Hypothalamus (tissue), 51 donors: ENCODE measurements at places on chromosomes 2 and 18.

DNA sequence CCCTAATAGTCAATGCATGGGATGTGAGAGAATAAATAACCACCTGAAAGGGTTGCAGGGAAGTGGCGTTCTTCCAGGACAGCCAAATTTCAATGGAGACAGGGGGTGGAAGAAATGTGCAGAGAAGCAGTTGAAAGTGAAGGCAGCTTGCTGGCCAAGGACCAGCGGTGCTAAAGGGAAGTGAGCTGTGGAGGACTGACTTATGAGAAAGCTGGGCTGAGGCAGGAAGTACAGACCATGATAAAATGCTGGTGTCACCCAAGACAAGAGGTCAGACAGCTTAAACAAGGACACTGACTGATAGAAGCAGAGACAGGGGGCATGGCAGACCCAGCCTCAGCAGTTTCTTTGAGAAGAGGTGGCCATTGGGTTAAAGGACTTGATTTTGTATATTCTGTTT is 106.7 kb downstream of the DTNB start:
- DNase-seq = no peak

- no peak for DNase-seq
These were observed 365.5 kb upstream of the ID2 start for GRCh38 chr2:8316356-8316755.

DNA sequence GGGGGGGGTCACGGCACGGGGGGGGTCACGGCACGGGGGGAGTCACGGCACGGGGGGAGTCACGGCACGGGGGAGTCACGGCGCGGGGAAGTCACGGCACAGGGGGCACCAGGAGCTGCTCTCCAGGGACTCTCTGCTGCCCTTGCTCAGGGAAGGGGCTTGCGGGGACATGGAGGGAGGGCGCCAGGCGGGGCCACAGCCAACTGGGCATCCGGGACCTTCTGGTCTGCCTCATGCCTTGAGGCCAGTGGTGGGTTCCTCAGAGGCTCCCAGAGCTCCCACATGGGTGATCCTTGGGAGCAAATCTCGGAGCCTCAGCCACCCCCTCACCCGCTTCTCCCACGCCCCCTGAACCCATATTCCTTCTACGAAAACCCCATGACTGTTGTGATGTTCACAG is 55.8 kb upstream of the TMEM18 start:
- no peak for DNase-seq

GRCh38 chr2:54455563-54456361 is at the start of gene SPTBN1:
Gene SPTBN1 (plus strand): TSS chr2:54456327. CDS start chr2:54526419, 70,092 bp downstream.
- DNase-seq = peak; percentile 82

- no peak for DNase-seq
These were observed 237.5 kb downstream of the EPHA4 start for GRCh38 chr2:221334481-221335218.

DNA sequence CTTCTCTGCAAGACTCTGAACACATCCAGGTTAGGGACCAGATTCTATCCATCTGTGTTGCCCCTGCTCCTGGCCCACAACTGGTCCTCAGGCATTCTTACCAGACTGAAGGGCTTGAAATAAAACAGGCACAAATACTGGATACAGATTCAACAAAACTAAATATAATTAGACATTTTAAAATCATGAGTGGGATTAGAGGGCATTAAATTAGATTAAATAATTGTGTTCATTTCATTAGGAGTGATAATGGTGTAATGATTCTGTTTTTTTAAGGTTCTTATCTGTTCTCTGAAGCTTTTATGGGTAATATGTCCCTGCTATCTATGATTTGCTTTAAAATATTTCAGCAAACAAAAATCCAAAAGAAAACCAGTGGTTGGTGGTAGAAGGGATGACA is 226.5 kb downstream of the IRS1 start:
- no peak for DNase-seq

GRCh38 chr2:236337465-236338325 is 73.5 kb upstream of the ASB18 start:
- no peak for DNase-seq

DNA sequence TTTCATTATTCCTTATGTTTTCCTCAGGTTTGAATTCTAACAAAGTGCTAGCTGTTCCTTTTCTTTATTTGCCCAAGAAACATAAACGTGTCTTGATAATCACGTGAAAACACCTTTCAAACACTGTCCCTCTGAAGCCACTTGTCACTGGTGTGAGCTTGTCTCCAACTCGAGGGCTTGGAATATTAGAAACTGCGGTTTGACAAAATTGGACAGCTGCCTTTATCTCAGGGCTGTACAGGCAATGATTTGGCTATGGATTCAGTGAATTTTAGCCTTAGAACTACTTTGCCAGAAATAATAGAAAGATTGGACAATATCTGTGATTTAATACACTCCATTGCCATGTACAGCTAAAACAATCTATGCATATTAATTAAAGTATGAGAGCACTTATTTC is 763.0 kb upstream of the ACVR2A start:
- DNase-seq = no peak

- no peak for DNase-seq
These were observed 372.8 kb upstream of the RND3 start for GRCh38 chr2:150860301-150860700.

- DNase-seq = no peak
These were observed 288.9 kb upstream of the LYPD1 start for GRCh38 chr2:132958887-132959286.

DNA sequence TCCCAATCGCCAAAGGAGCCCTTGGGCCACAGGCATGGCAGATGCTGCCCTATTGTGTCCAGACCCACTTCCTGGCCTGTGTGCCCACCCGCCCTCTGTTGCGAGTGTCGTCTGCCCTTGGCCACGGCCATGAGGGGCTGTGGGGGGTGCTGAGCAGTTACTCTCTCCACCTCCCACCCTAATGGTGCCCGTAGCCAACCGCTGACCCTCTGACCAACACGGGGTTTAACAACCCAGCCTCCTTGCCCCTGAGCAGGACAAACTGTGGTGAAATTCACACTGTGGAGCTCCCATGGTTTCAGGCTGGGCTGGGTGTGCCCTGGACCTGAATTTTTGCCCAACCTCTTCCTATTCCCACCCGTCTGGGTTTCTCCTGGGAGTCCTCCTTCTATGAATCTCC is 145.7 kb upstream of the HDAC4 start:
- DNase-seq = no peak

- DNase-seq = no peak
These were observed 50.0 kb downstream of the TRPM8 start for GRCh38 chr2:233967164-233967563.

DNA sequence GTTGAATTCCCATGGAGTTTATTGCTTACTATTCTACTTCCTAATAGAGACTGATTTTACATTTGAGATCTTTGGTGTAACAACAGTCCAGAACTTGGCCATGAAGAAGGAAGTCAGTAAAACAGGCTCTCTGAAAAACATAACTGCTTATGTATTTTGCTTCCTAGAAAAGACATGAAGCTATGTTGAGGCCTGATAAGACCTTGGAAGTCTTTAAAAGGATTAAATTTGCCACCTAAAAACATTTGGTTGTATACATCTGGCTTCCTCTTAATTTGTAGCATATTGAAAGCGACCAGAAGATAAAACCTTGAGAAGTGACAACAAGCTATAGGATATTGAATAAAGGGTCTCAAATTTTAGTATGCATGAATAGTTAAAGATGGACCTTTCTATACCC is 36.4 kb downstream of the PTRHD1 start:
- DNase-seq = no peak

- DNase-seq = no peak
These were observed 30.4 kb downstream of the FARP2 start for GRCh38 chr2:241386519-241386918.

DNA sequence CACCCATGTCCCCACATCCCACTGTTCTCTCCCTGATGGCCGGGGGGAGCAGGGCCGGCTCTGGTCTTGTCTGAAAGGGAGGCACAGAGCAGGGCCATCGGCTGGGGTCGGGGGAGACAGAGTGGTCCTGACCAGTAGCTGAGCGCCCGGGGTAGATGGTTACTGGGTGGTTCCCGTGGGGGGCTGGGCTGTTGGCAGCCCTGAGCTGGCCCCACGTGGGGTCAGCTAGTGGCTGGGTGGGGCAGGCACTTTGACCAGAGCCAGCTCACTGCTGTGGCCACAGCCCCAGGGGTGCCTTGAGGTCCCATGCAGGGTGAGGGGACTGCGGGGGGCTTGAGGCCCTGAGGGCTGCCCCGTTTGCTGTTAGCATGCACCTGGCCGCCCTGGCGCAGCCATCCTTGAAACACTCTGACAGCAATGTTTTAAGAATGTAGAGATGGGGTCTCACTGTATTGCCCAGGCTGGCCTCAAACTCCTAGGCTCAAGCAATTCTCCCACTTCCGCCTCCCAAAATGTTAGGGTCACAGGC is 12.3 kb upstream of the NEU4 start:
- no peak for DNase-seq

- no peak for DNase-seq
These were observed 22.1 kb upstream of the CNOT11 start for GRCh38 chr2:101230541-101231001.

DNA sequence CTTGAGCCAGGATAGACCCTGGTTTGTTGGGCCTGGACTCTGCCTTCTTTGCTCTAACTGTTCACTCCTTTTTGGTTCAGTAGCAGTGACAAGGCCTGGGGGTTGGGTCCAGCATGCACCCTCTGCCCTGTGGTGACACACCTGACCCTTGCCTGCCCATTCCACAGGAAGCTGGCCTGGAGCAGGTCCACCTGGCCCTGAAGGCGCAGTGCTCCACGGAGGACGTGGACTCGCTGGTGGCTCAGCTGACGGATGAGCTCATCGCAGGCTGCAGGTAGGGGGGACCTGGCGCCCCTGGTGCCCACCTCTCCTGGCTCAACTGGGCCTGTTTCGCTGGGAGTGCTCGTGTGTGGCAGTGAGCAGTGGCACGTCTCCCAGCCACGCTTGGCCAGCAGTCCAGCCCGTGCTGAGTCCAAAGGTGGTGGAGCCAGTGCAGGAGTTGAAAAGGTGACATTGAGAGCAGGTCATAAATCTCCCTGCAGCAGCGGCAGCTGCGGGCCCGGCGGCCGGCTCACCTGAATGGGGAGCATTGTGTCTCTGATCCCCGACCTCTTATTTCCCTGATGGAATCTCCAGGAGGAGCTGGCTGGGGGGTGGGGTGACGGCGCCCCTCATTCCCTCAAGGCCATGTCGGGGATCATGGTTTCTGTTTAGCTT is 102.6 kb downstream of the DYSF start:
- DNase-seq = no peak

GRCh38 chr18:55425698-55426097 is 162.3 kb downstream of the TCF4 start:
- no peak for DNase-seq

- DNase-seq = no peak
These were observed 46.4 kb upstream of the REEP1 start for GRCh38 chr2:86383844-86384243.

- DNase-seq = no peak
These were observed 56.5 kb downstream of the TTC39C start for GRCh38 chr18:24071029-24071428.

- no peak for DNase-seq
These were observed 565.6 kb downstream of the TMEM182 start for GRCh38 chr2:103327386-103327785.

DNA sequence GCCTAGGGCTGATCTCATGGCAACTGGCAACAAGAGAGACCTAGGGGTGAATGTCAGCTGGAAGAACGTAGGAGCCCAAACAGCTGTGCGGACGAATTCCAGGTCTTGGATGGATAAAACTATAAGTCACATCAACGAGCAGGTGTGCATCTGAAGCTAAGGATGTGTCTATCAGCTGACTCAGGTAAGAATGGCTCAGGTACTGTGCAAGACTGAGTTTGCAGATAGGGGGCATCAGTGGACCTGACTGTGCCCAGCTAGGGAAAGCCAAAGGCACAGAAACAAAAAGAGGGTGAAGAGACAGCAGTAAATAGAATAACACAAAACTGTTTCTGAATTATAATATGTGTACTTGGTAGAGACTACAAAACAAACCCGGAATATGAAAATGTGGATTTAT is 357.3 kb downstream of the ZEB2 start:
- no peak for DNase-seq

- no peak for DNase-seq
These were observed 21.1 kb downstream of the HDAC4 start for GRCh38 chr2:239379641-239380170.

- no peak for DNase-seq
These were observed 186.0 kb downstream of the CAMKMT start for GRCh38 chr2:44547718-44548117.

- no peak for DNase-seq
These were observed 33.2 kb downstream of the SLC38A11 start for GRCh38 chr2:164922134-164922533.

DNA sequence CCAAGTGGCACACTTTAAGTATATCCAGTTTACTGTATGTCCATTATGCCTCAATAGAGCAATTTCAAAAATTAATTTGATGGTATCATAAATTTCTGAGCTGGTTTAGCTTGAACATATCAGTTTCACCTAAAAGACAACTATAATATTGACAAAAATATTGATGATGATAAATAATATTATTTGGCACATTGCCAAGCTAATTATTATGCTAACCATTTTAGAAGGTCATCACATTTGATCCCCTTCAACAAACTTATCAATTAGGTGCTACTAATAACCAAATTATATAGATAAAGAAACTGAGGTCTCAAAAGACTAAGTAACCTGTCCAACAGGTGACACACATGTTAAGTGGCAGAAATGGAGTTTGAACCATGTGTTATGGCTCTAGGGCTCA is 26.9 kb upstream of the UBE2E3 start:
- DNase-seq = no peak

DNA sequence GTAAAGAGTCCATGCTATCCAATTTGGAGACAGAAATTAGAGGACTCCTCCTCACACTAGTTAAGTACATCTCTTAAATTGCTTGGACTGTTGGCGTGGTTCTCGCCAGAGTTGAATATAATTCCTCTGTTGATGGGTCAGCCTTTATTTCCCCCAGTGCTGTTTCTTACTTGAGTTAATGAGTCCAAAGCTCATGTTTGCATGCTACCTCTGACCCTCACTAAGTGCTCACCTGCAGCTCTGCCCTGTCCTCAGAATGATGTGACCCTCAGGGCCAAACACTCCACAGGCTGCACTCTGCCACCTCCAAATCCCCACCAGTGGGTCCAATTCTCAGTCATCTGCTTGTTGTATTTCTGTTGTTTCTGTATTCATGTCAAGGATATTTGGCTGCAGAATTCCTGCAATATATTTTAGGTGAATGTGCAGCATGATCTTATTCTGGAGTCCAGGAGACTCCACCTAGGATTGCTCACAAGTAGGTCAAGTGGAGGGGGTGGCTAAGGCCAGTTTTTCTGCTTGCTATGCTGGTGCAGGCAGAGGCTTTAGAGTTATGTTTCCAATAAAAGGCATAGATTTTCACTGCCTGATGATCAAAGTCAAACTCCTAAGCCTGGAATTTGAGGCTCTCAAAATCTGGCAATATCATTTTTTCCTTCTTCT is 37.8 kb downstream of the RDH14 start:
- DNase-seq = no peak

- DNase-seq = no peak
These were observed 22.1 kb downstream of the KIF1A start for GRCh38 chr2:240797914-240798313.
